ENCODE measurements at places on chromosomes 5 and 9. TPM values are rescaled to one million over a fixed set of nuclear protein-coding genes. Genes with fewer than 3 reads are reported as not detected.

TRIM36 gene
- not detected for total RNA-seq

- H3K4me1 ChIP-seq = peaks cover 65% of the 10 kb centered on the region
- H3K36me3 ChIP-seq = no peaks in the 10 kb centered on the region
- peak overlapping the region; percentile 5 for H3K27ac ChIP-seq
- H3K4me3 ChIP-seq = peak overlapping the region; percentile 9
- DNase-seq = no peak
Measured at GRCh38 chr5:88829054-88829453, 53.9 kb downstream of the MEF2C start.

SLC25A2 gene
- 0.63 TPM for total RNA-seq

DNA sequence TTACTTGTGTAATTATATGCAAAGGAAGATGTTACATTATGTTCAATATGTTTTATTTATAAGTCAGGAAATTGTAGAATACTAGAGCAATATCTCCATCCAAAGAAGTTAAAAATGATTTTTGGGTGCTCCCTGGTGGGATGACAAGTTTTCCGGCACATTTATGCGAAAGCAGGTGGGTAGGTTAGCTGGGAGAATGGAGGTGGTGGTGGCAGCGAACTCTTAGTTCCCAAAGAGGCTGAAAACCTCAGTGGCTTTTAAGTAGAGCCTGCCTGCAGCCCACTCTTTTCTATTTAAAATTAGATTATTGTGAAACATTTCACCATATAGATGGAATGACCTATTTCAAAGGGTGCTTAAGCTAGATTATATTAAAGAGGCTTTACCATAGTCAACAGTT is 51.8 kb downstream of the ANKRD33B start:
- no peak for DNase-seq
- H3K4me3 ChIP-seq = no peak overlapping the region
- H3K27ac ChIP-seq = no peak overlapping the region
- H3K27me3 ChIP-seq = no peaks in the 10 kb centered on the region

- H3K27ac ChIP-seq = no peak overlapping the region
- H3K4me1 ChIP-seq = no peaks in the 10 kb centered on the region
- H3K4me3 ChIP-seq = no peak overlapping the region
- no peaks in the 10 kb centered on the region for H3K36me3 ChIP-seq
- no peak for DNase-seq
Measured at GRCh38 chr9:90631964-90632363, 10.7 kb downstream of the DIRAS2 start.

DNA sequence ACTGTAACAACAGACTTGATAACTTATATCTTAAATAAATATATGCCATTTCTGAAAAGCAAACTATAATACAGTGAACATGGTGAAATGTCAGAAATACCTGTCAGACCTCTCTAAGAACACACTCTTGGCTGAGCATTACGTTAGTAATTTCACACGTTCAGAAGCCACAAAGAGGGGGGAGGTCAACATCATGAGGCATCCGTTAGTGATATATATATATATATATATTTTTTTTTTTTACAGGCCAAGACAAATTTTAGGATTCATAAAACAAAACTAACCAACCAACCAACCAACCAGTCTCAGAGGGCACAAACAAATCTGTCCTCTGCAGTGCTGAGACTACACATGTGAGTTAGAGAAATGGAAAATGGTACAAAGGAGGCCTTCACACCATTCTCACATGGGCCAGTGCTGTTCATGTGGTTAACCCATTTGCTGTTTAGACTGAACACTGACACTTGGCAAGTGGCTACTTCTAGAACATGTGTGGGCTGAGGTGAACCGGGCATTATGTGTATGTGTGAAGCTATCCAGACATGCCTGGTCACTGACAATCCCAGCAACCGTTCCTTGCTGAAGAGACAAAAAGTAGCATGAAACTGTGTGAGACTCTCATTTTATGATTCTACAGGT is 54.5 kb downstream of the ELL2 start:
- DNase-seq = no peak
- no peaks in the 10 kb centered on the region for H3K27me3 ChIP-seq

NOL6 gene
- 26.1 TPM for total RNA-seq

DNA sequence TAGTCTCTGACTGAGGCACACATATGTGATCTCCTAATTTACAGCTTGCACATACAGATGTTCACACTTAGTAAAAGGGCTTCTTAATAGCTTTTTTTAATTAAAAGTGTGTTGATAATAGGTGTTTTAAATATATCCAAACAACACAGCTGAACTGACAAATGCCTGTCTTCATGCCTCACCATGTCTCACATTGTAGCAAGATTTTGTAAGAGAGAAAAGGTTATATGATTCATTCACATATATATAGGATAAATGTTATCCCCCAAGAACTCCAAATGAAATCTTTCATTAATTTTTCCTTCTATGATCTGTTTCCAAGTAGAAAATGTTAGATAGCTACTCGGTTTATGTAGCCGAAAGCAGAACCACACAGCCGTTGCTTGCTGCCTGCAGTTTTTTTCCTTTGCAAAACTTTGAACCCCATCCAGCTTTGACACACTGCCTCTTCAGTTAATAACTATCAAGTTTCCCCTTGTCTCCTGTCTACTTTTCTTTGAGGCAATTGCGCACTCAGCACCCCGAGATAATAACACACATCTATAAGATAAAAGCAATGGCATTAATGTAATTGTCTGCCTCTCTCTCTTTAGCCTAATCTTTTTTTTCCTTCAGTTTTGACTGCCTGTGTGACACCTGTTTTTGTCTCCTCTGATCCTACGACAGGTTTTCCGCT is 299.2 kb downstream of the BNC2 start:
- no peak for DNase-seq
- H3K36me3 ChIP-seq = no peaks in the 10 kb centered on the region
- H3K27me3 ChIP-seq = no peaks in the 10 kb centered on the region
- H3K27ac ChIP-seq = no peak overlapping the region
- H3K4me1 ChIP-seq = no peaks in the 10 kb centered on the region

GRCh38 chr9:72158680-72159079 is 9.4 kb downstream of the GDA start:
- H3K4me1 ChIP-seq = no peaks in the 10 kb centered on the region
- H3K27me3 ChIP-seq = peaks cover 8% of the 10 kb centered on the region
- no peak overlapping the region for H3K4me3 ChIP-seq
- H3K36me3 ChIP-seq = no peaks in the 10 kb centered on the region
- no peak overlapping the region for H3K27ac ChIP-seq

GRCh38 chr5:14212838-14213237 is 69.7 kb downstream of the TRIO start:
- no peak for DNase-seq
- no peak overlapping the region for H3K27ac ChIP-seq
- H3K4me3 ChIP-seq = no peak overlapping the region
- peaks cover 6% of the 10 kb centered on the region for H3K4me1 ChIP-seq

OBP2B gene
- not detected for total RNA-seq

- peaks cover 5% of the 10 kb centered on the region for H3K4me1 ChIP-seq
- no peaks in the 10 kb centered on the region for H3K27me3 ChIP-seq
- no peak for DNase-seq
- H3K36me3 ChIP-seq = peaks cover 4% of the 10 kb centered on the region
- no peak overlapping the region for H3K4me3 ChIP-seq
Measured at GRCh38 chr9:20220286-20220685, 402.0 kb downstream of the MLLT3 start.

DNA sequence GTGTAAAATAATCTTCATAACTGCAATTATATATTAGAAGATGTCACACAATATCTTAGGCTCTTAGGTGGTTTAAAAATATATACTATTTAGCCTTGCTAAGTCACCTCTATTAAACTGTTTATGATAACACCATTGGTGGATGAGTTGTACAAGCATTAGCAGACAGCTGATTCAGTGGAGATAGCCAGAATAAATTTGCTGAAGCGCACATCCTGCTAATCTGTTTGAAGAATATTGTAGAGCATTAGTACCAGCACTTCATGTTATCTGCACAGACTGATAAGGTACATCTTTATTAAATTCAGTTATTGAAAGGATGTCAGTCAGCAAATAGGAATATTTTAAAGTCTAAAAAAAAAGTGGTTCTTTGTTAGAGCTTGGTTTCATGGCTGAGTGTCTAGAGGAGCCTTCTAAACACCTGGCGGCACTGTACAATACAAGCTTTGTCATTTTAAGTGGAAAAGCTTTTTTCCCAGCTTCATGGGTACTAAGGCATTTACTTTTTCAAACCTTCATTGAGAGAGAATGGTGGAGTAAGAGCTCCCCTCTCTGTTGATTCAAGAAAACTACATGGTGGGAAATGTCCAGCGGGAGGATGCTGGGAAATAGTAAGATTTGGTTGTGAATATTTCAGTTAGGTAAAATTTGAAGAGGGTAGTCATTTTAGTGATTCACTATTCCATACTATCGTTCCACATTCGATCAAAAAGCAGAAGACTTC is 275.1 kb downstream of the SLF1 start:
- H3K36me3 ChIP-seq = no peaks in the 10 kb centered on the region
- no peaks in the 10 kb centered on the region for H3K4me1 ChIP-seq
- no peak for DNase-seq
- H3K27ac ChIP-seq = no peak overlapping the region

TPD52L3 gene
- not detected for total RNA-seq

OTULINL gene
- total RNA-seq = 18.8 TPM

- H3K4me3 ChIP-seq = no peak overlapping the region
- H3K36me3 ChIP-seq = peaks cover 3% of the 10 kb centered on the region
Measured at GRCh38 chr9:98360176-98360708, 104.8 kb upstream of the TBC1D2 start.

Data from activated T-cell treated with anti-CD3 and anti-CD28 coated beads, Interleukin-2, amount 50 U/mL, for 72 hours (primary cell).